Muscle of leg (tissue), 16 donors: ENCODE measurements at places on chromosomes 7 and 10. TPM values are rescaled to one million over a fixed set of nuclear protein-coding genes. Genes with fewer than 3 reads are reported as not detected.
A peak's percentile ranks its signal among the peaks of the same experiment; 100 is the strongest.

DNA sequence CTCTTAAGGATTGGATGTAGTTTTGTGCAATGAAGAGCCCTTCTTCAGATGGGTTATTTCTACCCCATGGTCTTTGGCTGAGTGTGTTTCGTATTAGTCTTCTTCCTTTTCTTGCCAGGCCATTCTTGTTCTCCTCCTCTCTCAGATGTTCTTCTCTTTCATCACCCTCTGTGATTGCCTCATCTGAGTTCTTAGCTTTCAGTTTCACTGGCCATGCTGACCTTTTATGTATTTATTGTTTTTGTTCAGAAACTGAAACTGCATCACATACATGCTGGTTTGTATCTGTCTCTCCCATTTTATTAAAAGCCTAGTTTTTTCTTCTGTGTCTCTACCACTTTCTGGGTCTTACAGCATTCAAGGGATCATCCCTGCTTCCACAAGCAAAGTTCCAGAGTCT lies 21.7 kb upstream of the PCGF5 start:
- peak; percentile 21 for DNase-seq

GRCh38 chr7:73397521-73398281 lies 35.9 kb upstream of the FZD9 start:
- peak; percentile 86 for DNase-seq

The APBB1IP gene
- total RNA-seq = 1.6 TPM

The NODAL gene
- total RNA-seq = 0.04 TPM

DNA sequence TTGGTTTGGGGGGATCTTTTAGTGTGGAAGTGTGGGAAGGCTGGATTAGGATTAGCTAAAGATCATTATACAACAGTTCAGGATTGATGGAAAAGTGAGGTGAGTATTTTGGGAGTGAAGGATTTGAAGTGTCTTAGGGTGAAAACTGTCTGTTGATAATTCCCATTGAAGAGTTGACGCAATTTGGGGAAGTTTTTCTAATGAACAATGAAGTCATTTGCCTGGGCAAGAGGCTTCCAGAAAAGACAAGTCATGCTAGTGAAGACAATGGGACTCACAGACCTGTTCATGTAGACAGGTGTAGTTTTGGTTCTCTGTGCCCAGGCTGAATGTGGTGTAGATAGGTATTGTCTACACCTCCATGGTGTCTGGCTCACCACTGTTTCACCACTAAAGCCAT lies 194.3 kb upstream of the GPR26 start:
- no peak for DNase-seq

GRCh38 chr10:69835875-69836730 lies 34.4 kb downstream of the COL13A1 start:
- DNase-seq = peak; percentile 55

DNA sequence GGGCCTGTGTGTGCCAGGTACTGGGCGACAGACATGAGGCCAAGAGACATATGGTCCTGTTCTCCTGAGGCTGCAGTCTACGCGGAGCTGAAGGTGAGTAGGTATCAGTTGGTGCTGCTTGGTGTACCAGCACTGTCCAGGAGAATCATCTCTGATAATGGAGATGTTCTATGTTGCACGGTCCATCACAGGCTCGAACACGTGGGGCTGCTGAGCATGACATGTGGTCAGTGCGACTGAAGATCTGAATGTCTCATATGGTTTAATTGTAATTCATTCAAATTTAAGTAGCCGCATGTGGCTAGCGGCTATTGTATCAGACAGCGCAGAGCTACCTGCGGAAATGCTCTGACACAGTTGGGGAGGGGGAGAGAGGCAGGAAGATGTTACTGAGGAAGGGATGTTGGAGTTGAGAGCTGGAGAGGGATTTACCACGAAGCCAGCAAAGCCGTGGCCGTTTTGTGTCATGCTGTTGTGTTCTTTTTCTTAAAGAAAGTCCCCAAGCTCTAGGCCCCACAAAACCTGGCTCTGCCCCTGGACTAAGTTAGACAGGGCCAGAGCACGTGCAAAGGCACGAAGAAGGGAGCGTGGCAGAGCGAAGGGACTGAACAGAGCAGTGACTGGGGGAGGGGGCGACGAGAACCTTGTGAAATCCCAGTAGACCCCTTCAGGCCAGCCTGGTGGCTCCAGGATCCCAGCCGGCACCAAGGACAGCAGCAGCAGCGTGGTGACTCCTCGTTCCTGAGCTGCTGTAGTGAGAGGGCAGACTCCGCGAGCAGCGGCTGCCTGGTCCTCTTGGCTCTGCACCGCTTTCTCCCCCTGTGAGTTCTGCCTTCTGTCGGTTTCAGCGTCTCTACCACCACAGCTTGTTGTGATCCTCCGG lies 20.0 kb downstream of the SMKR1 start:
- no peak for DNase-seq

DNA sequence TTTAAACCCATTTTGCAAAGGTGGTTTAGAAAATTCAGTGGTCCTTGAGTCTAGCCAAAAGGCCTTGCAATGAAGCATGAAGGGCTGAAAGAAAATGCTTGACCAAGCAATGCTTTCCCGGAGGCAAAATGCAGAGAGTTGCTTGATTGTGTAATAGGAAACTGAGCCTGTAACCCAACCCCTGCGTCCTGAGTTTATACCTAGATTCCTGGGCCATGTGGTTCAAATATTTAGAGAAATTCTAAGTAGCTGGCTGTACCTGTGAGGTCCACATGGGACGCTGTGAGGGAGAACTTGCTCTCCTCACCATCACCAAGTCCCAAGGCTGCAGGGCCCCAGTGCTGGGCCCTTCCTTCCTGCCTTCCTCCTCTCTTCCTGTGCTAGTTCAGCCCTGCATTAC lies 45.7 kb downstream of the CXCL12 start:
- DNase-seq = no peak

DNA sequence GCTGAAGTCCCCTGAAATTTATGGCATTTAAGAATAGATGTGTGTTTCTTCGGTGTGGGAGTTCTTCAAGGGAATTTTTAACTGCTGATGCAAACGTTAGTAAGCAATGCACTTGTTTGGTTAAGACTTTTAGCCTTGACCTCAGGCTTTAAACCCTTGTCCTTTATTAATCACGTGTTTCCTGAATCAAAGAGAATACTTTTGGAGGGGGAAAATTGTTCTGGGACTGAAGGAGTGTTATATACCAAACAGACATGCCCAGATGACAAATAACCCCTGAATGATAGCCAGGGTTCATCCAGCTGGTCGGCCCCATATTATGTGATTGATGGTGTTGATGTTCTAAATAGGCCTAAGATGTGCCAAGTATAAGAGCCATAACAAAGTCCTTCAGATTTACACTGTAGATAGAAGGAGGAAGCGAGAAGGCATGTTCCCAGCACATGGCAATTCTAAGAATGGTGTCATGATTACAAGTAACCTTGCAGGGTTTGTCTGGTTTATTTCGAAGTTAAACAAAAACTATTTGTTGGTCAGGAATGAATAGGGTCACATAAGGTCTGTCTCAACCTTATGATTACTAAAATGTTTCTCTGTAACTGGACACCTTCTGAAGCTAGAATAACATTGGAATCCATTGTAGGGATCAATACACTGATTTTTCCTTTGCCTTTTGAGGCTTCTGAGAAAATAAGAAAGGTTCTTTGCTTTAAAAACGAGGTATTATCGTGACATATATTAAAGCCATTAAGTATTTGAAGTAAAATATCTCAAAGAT lies 124.2 kb upstream of the SEM1 start:
- no peak for DNase-seq

The PNPLA8 gene
- 27.0 TPM for total RNA-seq

The PTN gene
- 73.8 TPM for total RNA-seq

DNA sequence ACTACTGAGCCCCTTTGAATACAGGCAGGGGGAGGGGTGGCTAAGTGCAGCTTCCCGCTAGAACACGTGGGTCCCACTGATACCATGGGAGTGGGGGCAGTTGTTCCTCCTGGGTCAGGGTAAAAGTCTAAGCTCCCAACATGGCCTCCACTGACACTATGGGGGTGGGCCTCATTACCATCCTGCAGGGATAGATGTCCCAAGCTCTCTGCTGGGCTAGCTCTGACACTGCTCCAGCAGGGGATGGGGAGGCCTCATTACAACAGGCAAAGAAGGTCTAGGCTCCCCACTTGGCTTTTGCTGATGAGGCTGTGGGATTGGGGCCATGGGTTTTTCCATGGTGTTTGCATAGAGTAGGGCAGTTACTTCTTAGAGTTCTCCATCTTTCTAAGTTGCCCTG lies 51.5 kb downstream of the STK17A start:
- DNase-seq = no peak

The ANKRD22 gene
- total RNA-seq = not detected

- peak; percentile 92 for DNase-seq
These were observed 134.5 kb downstream of the NRBF2 start for GRCh38 chr10:63267414-63268148.

DNA sequence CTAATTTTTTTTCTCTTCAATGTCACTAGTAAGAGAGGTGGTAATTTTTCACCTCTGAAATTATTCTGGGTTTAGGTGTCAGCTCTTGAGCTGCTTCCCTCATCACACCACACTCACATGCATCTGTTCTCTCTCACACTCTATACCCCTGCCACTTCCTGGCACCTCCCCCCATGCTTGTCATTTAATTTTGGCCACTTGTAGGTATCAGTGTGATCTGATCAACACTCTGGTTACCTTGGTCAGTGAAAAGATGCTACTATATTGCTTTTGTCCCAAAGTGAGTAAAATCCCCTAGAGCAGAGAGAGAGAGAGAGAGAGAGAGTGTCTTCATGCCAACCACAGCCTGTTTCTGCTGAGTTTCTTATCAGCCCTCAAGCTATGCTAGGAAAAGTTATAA lies 42.5 kb downstream of the STK17A start:
- no peak for DNase-seq

The SHH gene
- under 0.01 TPM for total RNA-seq

GRCh38 chr10:75431180-75432111 lies at the start of gene LRMDA:
Gene LRMDA (plus strand): TSS chr10:75431624.
- peak; percentile 61 for DNase-seq

The ADAMTS14 gene
- 12.5 TPM for total RNA-seq

- no peak for DNase-seq
These were observed 82.8 kb upstream of the PPP2R2D start for GRCh38 chr10:131817866-131818509.

The MUC12 gene
- total RNA-seq = 0.31 TPM

DNA sequence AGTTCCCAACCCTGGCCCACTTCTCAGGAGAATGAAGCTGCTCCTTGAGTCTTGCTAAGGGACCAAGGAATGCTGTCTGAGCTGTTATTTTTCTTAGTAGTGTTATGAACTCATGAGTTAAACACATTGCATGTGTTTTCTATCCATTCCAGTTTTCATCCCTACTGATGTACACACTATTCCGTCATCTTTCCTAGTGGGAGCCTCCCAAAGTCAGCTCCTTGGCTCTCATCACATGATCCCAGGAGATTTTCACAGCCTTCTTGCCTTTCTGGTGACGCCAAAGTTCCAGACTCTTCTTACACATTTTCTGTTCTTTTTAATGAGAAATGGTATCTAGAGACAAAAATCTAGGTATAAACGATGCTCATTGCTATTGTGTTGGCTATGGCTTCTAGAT lies 8.4 kb upstream of the C10orf71 start:
- peak; percentile 63 for DNase-seq

- no peak for DNase-seq
These were observed 118.4 kb downstream of the NSUN6 start for GRCh38 chr10:18532881-18533535.

DNA sequence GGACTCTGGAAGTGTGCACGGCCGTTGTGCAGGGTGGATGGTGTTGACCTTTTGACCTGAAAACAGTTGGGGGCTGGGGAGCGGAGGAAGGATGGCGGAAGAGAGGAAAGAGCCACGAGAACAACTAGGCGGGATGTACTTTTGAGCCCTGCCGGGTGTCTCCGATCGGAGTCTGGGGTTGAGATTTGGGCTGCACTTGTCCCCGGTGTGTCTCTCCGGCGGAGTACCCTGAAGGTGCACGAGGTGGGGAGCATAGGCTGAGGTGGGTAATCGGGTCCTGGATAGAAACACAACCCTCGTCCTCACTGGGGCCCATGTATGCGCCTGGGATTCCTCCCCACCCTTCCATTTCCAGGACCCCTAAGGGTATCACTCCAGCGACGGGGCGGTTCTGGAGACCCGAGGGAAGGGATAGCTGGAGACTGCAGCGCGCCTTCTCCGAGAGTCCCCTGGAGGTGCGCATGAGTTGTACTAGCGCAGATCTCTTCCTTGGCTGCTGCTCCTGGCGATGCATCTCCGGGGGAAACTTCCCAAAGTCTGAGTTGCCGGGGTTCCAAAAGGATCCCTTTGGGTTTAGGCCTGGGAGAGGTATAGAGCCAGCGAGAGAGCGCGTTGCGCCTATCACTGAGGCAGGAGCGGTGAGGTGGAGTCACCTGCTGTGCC lies 4.6 kb upstream of the HMX2 start:
- no peak for DNase-seq

DNA sequence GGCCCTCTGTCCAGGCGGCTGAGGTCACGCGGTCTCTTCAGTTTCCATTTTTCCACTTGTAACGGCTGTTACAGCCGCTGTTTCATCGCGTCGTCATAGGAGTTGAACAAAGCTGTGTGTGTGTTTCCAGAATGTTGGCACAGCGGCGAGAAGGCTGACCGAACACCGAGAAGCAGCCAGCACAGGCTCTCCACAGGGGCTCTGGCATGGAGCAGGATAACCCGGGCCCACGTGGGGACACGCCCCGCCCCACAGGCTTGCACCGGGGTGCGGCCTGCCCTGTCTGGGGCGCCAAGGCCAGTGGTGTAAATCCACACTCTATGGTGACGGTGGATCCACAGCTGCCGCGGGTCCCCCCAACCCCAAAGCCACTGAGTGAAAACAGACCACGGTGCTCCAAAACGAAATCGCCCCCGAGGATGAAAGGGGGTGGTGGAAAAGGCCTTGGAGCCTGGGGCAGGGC lies 448.2 kb downstream of the DNAJB6 start:
- DNase-seq = peak; percentile 49
